ENCODE measurements at places on chromosomes 6 and 20.
A peak's percentile ranks its signal among the peaks of the same experiment; 100 is the strongest.

GRCh38 chr6:112691289-112691688, 344.2 kb downstream of the RFPL4B start:
- DNase-seq, result no peak

GRCh38 chr6:34131326-34132290, 14.3 kb downstream of the GRM4 start:
- no peak for DNase-seq

DNA sequence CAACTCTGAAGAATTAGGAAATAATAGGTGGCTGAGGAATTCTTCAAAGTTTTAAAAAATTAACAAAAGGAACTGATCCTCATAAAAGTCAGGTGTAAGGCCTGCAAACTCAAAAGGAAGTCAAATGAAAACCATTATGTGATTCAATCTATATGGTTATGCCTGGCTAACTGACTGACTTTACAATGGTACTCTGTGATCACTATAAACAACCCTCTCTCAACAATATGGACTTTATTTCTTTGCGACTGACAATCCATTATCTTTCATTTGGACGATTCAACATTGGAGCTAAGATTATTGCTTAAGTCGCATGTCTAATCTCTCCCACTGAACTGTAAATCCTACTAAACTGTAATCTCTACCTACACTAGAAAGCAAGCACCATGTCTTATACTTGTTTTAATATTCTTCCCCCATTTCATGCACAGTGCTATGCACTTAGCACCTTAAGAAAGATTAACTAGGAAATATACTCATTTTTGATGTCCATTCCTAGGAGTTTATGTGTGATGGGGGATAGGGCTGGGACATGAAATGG, 1.4 kb downstream of the STK38 start:
- no peak for DNase-seq

DNA sequence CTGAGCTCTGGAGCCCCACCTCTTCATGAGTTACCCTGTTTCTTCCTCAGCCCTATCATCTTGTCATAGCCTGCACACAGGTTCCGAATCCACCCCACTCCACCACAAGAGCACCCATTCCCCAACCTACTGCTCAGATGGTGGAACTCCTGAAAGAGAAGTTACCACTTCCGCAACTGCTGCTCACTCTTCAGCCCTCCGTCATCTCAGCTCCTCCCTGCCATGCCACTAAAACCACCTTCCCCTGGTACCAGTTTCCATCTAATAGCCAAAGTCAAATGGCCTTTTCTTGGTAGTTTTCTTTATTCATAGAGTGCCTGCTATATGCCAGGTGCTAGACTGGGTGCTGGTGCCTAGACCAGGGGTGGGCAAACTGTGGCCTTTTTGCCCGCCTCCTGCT, 3.9 kb downstream of the RAB22A start:
- no peak for DNase-seq

GRCh38 chr6:156150391-156150790, 626.8 kb upstream of the ARID1B start:
- no peak for DNase-seq

DNA sequence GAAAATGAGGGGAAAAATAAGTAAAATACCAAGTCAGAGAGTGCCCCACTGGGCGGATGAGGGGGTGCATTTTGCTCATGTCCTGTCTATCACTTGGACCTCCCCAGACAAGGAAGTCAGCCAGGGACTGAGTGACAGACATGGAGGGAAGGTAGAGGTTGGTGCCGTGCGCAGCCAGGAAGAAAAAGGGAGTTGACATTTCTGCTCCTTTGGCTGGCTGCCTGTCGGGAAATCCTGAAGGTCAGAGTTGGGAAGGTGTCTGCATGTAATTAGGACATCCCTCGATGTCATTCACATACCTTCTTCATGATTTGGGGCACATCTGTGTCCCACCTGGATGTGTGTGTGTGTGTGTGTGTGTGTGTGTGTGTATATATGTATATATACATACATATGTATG, 8.9 kb downstream of the GUCA1A start:
- no peak for DNase-seq

DNA sequence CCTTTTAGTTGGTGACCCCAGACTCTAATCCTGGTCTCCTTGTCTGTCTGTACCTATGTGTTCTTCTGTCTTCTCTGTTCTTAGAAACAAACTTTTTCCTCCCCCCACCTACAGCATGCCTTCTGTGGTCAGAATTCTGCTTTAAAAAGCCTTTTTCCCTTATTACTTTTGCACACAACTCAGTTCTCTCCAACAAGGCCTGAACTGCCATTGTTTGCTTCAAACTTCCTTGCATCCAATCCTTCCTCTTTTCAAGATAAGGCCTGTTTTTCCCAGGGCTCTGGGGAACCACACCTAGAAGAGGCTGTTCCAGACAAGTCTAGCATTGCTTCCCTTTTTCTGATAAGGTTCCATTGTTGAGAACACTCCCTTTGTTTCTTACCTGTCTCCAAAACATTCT, 22.2 kb upstream of the NCOA3 start:
- DNase-seq, result no peak

DNA sequence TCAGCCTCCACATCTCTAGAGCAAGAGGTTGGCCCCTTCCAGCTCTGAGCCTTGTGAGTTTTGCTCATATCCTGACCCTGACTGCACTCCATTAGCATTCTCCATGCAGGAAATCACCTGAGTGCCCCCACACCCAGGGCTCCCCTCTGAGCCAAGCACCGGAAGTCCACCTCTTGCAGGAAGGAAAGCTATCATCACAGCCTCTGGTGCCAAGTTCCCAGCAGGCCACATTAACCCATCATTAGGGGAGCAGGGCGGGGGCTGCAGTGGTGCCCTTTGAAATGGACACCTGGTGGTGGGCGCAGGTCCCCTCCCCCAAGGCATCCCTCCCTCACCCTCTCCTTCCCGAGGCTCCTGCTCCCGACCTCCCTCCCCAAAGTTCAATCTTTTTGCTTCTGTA, 16.1 kb downstream of the GRM4 start:
- DNase-seq, result no peak

DNA sequence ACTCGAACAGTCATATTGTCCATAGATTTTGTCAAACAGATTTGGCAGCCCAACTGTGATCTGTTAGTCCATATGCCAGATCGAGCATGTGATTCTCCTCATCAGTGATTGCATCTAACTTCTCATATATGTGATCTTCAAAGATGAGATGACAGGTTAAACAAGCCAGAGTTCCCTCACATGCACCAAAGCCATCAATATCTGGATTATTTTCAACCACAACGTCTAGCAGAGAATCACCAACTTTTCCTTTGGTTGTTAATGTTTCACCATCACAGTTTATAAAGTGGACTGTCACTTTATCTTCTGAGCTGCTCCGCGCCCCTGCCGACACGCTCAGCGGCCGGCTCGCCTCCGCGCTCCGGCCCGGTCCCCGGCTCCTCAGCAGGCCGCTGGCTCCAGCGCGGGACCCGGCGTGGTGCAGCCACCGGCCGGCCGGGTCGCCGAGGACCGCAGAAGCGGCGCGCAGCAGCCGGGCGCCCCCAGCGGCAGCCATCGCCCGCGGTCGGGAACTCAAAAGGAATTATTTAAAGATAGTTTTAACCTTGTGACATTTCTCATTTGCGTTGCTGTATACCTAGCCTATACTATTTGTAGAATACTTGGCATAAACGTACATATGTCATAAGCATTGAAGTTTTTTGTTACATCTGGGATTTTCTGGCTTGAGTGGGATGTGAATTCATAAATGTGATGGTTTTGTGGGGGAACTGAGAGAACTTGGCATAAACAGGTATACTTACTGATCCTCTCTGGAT, 40.1 kb upstream of the DYNLRB1 start:
- peak; percentile 3 for DNase-seq

DNA sequence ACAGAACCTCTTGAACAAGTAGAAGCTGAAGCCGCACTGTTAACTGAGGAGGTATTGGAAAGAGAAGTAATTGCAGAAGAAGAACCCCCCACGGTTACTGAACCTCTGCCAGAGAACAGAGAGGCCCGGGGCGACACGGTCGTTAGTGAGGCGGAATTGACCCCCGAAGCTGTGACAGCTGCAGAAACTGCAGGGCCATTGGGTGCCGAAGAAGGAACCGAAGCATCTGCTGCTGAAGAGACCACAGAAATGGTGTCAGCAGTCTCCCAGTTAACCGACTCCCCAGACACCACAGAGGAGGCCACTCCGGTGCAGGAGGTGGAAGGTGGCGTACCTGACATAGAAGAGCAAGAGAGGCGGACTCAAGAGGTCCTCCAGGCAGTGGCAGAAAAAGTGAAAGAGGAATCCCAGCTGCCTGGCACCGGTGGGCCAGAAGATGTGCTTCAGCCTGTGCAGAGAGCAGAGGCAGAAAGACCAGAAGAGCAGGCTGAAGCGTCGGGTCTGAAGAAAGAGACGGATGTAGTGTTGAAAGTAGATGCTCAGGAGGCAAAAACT, 40.1 kb downstream of the ZBTB2 start:
- no peak for DNase-seq

GRCh38 chr20:59782986-59783640, 150.3 kb downstream of the SYCP2 start:
- DNase-seq, result no peak

- no peak for DNase-seq
Measured at GRCh38 chr20:41877911-41878310, 259.7 kb upstream of the CHD6 start.

DNA sequence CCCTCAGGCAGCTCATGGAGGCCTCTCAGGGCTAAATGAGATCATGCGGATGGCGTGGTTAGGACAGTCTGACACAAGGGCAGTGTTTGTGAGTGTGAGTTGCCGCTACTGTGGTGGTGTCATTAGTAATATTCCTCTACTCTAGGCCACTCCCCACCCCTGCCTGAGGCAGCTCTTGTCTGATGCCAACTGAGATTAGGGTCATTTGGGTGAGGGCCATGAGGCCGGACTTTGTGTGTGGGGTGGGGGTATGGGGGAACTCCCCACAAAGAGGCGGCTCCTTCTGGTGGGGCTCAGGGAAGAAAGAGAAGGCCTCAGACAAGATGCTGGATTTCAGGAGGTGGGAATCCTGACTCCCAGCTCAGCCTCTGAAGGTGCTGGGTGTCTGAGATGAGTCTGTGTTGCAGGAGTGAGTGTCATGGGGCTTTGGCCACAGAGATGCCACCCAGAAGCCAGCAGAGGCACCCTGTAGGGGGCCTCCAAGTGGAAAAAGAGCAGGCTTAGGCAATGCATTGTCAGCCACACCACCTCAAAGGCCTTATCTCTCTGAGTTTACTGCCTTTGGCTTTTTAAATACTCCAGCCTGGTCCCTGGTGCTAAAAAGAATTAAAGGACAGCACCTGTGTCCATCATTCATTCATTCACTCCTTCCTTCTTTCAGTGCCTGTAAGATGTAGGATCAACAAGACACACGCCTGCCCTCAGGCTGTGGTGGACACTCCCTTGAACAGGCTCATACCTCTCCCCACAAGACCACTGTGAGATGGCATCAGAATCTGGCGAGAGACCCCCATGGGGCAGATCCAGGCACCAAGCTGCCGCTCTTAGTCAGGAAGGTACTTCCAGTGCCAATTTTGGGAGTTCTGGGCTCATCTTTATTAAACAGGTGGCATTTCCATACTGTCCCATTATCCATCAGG, 175.2 kb downstream of the MRPL14 start:
- no peak for DNase-seq

GRCh38 chr6:29510202-29510601, 22.4 kb upstream of the MAS1L start:
- DNase-seq, result no peak

DNA sequence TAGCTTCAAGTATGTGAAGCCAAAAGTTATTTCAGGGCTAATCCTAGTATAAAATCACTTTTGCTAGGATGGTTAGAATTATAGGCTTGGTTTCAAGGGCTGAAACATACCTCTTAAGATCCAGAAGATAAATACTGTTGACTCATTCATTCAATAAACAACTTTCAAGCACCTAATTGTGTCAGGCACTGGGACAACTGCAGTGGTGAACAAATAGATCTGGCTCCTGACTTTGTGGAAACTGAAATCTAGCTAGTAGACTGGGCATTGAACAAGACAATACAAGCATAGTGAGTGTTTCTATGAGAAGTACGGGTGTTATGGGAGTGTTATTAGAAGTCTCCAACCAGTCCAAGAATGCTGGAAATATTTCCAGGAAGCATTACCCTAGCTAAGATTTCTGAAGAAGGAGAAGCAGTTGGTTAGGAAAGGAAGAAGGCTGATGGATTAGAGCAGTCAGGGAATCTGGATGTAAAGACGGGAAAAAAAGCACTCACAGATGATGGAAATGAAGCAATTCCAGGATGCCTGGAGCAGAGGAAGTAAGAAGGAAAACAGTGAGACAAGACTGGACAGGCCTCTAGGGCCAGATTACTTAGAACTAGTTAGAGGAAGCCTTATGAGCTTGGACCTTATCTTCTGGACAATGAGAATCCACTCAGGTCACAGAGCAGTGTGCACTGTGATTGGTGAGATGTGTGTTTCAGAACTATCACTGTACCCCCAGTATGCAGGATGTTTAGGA, 132.6 kb upstream of the RAB32 start:
- DNase-seq, result no peak

DNA sequence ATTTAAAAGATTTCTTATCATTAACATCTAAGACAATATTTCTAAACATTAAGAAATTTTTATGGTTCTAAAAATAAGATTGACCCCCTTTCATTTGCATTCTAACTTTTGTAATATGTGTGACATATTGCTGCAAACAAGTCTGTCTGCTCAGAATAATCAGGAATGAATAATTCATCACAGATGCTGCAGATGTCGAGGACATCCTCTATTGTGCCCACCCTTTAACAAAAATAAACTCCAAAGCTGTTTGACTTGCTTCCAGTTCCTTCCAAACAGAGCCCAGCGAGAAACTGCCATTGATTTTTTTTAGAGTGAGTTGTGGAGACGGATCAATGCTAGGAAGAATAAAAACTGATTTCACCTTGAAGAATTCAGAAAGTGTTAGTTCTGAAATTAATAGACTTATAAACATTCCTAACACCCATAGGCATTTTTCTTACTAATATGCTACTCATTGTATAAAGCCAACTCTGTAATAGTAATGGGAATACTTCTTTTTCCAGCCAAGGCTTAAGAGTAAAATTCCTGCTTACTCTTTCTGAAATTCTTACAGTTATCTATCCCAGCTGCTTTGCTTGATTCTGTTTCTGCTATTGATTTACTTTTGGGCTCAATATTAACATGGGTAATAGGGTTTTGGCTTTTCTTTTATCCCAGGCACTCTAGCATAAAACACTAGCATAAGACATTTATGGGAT, 244.8 kb upstream of the FAM83B start:
- DNase-seq, result no peak

- DNase-seq, result no peak
Measured at GRCh38 chr6:15358579-15359327, 112.9 kb downstream of the JARID2 start.

- no peak for DNase-seq
Measured at GRCh38 chr6:122007339-122007738, 392.1 kb upstream of the HSF2 start.

- DNase-seq, result no peak
Measured at GRCh38 chr20:63703471-63703975, 4.3 kb downstream of the ARFRP1 start.

Measured in activated CD8-positive, alpha-beta memory T cell treated with anti-CD3 and anti-CD28 coated beads for 1 hour (primary cell).